ENCODE measurements at places on chromosomes 1 and 21.

GRCh38 chr1:84073266-84073665 is 70.8 kb upstream of the PRKACB start:
- no peak for DNase-seq

DNA sequence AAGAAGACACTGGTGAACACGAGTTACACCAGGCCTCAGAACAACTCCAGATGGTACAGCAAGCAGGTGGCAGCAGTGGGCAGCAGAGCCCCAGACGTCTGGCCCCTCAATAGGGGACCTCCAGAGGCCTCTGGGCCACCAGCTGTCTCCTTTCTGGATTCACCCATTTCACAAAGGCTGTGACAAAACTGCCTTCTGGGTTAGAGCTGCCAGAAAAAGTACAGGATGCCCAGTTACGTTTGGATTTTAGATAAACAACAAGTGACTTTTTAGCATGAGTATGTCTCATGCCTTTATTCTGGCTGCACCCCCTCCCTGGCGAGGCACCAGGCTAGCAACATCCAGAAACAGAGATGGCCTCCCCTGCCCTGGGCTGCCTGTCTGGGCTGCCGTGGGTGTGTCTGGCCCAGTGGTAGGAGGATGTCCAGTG is 30.1 kb downstream of the ITPKB start:
- DNase-seq, result no peak

- DNase-seq, result no peak
These were observed 2.2 kb downstream of the SHISA4 start for GRCh38 chr1:201890806-201891450.

- no peak for DNase-seq
These were observed 41.5 kb downstream of the TSEN15 start for GRCh38 chr1:184093071-184093470.

GRCh38 chr1:245538671-245539070 is 383.9 kb downstream of the KIF26B start:
- no peak for DNase-seq

DNA sequence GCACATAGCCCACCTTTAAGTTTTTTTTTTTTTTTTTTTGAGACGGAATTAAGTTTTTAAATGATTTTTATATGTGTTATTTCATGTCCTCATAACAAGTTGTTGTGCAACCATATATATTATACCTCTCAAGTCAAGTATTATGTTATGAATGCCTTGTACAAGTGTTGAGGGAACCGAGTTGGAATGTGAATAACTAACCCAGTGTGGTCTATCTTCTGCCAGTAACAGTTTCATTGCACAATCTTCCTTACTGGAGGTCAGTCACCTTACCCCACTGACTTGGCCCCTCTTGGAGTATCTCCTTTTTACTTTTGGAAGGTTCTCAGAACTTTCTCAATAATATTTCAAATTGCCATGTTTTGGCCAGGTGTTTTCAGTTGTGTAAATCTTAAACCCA is 201.9 kb downstream of the CACNA1E start:
- no peak for DNase-seq

DNA sequence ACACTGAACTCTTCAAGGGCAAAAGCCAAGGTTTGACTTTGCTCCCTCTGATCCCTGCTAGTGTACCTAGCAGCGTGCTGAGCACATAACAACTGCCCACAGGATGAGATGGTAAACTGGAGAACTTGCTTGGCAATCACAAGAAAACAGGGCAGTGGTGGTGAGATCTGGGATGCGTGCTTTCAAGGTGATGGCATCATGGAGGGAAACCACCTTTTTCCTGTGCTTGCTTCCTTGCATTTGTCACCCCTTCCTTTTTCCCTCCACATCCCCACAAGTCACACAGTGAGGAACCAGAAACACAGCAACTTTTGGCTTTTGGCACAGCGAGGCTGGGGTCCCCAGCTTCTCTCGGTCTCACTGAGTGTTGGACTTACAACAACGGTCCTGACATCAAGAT is 31.4 kb upstream of the BECN2 start:
- no peak for DNase-seq

- no peak for DNase-seq
These were observed 355.2 kb downstream of the SMYD3 start for GRCh38 chr1:246151796-246152434.

DNA sequence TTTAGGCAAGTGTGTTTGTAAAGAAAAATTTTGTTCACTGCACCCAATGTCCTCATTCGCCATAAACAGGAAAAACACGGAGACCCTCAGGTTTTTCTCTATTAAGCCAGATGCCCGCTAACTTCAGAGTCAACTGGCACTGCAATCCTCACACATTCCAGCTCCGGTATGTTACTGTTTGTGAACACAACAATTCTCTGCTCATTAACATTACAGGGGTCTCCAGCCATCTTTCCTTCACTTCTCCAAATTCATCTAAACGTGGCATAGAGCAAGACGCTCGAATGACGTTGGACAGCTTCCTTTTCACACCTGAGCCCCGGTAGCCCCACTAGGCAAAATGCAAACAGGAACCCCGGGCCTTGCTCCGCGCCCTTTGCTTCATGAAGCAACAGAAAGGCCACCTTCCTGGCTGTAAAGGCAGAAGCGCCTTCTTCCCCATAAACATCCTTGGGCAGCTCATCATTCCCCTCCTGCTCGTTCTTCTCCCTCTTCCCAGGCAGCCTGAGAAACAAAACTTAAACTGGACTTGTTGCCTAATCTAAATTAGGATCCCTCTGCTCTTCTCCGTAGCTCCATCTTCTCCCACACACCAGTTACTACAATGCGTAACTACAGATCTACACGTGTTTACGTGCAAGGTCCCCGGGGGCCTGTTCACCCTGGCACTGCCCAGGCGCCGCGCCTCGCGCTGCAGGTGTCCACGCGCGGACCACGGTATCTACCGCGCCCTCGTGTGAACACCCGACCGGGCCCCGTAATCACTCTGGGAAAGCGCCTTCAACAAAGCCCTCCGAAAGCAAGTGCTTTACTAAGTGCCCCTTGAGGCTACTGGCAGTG is 1.2 kb downstream of the LBR start:
- no peak for DNase-seq
